ENCODE measurements at places on chromosomes 4 and X.

GRCh38 chrX:5145957-5146356 lies 1082.7 kb downstream of the NLGN4X start:
- no peak for DNase-seq

- DNase-seq = no peak
Measured at GRCh38 chrX:107008034-107008433, 8.0 kb upstream of the MORC4 start.

DNA sequence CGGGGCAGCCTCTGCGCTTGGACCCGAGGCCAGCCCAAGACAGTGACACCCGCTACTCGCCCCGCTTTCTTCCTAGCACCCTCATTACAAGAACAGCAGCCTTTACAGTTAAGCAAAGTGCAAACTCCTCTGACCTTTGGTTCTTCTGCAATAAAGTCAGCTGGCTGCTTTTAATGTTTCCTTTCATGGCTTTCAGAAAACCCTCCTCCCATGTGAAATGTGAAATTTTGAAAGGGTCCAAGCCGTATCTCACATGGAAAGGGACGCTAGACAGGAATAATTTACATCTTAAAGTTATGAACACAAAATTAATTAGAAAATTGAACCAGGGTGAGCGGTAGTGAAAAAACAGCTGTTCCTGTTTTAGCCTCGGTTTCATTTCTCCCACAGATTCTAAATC lies 520.1 kb upstream of the FRG1 start:
- no peak for DNase-seq

DNA sequence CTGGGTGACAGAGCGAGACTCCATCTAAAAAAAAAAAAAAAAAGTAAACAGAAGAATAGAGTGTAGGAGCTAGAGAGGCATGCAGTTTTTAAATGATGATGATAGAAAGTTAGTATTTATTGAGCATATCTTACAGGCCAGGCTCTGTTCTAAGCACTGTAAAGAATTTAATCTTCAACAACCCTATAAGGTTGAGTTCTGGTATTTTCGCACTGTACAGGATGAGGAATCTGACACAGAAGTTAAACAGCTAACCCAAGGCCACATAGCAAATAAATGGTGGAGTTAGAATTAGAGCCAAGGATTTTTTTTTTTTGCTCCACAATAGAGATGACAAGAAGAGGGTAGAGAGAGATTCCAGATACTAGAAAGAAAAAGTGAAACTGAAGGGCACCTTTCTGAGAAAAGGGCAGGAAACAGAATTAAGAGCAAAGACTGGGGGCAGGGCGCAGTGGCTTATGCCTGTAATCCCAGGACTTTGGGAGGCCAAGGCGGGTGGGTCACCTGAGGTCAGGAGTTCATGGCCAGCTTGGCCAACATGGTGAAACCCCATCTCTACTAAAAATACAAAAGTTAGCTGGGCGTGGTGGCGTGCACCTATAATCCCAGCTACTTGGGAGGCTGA lies 56.1 kb downstream of the KLHL5 start:
- DNase-seq = no peak

GRCh38 chrX:44480591-44480990 lies 62.1 kb downstream of the FUNDC1 start:
- no peak for DNase-seq

DNA sequence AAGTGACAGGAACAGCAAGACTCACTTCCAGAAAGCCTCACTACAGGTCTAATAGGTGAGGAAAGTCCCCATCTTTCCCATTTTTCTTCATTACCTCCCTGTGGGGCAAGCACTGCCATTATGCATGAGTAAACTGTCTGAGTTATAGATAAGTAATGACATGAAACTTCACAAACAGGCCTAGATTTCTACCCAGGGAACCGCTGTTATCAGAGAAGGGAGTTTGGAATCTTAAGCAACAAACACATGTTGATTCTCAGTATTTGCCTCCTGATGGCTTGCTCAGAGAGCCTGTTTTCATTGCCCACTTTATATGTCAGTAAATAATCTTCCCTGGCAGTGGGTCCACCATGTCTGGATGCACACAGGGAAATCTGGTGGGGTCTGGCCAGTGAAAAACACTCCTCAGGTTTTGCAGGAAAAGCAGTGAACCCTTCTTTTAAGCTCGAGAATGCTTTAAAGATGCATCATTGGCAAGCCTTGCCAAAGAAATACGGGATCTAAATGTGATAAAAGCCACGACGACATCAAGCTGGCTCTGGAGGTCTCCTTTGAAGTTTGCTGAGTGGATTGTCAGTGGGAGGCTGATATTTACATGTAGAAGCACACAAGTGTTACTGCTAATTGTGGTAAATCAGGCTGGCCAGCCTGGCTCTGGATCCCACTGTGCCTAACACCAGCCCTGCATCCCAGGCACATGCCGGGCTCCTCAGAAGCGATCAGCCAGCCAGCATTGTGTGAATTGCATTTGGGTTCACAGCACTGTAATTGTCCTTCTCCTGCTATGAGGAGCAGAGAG lies 25.2 kb downstream of the PDGFRA start:
- DNase-seq = no peak

DNA sequence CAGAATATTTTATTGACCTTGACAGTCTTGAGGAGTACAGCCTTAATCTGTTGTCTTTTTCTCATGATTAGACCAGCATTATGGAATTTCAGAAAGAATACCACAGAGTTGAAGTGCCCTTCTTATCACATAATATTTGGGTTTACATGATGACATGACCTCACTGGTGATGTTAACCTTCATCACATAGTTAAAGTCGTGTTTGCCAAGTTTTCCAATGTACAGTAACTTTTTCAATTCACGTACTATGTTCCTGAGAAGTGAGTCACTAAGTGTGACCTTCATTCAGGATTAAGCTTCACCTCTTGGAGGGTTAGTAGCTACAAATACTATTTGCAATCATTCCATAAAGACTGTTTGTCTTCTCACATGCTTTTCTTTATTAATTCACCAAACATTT lies 52.1 kb downstream of the RAB40A start:
- DNase-seq = no peak

DNA sequence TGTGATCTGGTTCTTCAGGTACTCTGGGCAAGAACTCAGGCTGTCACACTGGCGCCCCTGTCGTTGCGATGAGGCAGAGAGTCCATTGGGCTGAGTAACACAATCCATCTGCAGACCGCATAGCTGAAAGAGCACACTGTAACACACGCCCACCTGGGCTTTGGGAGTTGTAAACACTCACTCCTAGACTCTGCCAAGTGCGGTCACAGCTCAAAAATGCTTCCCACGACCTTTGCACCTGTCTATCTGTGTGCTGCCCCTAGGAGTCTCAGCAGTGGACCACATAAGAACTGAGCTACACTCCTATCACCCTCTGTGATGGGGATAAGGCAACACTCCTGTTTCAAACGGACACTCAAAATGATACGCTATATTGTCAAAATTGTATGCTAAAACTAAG lies 2028.3 kb downstream of the PCDH7 start:
- no peak for DNase-seq
